ENCODE measurements at places on chromosomes 2 and 18.

GRCh38 chr2:233209533-233210171 is 41.8 kb upstream of the ATG16L1 start:
- DNase-seq = no peak

DNA sequence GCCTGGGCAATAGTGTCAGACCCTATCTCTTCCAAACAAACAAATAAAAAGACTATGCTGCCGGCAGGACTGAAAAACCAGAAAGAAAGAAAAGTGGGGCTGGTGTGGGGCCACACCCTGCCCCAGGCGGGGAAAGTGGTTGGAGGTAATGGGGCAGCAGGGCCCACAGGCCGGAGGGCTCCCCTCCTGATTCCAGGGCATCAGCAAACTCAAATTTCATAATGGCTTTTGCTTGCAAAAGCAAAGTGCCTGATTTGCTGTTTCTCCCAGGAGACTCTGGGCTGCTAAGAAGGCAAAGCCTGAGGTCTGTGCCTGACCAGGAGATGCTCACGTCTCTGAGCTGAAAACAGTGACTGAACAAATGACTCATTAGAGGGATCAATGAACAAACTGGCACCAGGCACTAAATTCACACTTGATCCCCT is 121.9 kb downstream of the HDAC4 start:
- DNase-seq = no peak

- DNase-seq = no peak
Observed at GRCh38 chr2:215705771-215706361, 270.0 kb upstream of the FN1 start.

GRCh38 chr2:26848336-26849055 is 564 bp downstream of the DPYSL5 start:
- peak; percentile 16 for DNase-seq

DNA sequence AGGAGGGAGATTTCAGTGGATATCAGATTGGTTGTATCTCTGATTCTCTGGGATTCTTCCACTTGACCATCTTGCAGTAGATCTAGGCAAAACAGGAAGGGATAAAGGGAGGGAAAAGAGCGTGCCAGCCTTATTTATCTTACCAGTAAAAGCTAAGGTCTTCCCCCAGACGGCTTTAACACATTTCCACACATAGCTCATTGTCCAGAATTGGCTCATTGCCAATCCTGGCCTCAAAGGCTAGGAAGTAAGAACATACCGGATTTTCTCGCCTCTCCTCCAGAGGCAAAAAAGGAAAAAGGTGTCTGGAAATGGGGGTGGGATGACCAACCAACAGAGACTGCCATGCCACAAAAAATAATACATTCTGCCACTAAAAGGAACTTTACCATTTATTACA is 411.6 kb upstream of the NRP2 start:
- DNase-seq = no peak

DNA sequence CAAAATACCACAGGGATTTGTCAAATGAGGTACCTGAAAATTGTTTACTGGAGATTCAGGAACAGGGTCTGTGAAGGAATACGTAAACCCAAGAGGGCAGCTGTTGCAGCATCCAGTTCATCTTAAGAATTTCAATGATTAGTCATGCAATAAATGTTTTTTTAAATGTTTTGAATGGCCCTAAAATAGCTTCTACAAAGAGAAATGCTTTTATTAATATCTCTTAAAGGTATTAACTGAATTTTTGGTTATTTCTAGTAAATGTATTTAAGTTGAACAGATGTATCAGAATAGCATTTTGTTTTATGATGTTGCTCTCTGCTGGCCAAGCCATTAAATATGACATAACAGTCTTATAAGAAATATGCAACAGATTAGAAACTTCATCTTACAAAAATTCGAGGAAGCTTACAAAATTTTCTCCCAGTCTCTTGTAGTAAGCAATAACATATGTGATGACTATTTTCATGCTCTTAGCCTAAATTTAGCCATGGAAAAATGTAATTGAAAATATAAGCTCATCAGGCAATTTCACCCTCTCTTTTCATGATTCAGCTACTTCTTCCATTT is 863.9 kb downstream of the SUCLG1 start:
- no peak for DNase-seq

- DNase-seq = no peak
Observed at GRCh38 chr2:169478339-169478738, 955 bp upstream of the BBS5 start.

GRCh38 chr18:44943311-44943881 is 262.7 kb downstream of the SETBP1 start:
- no peak for DNase-seq

GRCh38 chr18:57737400-57738060 is 65.6 kb downstream of the ATP8B1 start:
- DNase-seq = no peak

GRCh38 chr2:47704287-47704686 is 78.7 kb upstream of the MSH6 start:
- DNase-seq = no peak

- DNase-seq = no peak
Observed at GRCh38 chr2:173979751-173980351, 14.7 kb upstream of the SP3 start.

- no peak for DNase-seq
Observed at GRCh38 chr18:39647627-39648534, 2082.3 kb upstream of the CELF4 start.

DNA sequence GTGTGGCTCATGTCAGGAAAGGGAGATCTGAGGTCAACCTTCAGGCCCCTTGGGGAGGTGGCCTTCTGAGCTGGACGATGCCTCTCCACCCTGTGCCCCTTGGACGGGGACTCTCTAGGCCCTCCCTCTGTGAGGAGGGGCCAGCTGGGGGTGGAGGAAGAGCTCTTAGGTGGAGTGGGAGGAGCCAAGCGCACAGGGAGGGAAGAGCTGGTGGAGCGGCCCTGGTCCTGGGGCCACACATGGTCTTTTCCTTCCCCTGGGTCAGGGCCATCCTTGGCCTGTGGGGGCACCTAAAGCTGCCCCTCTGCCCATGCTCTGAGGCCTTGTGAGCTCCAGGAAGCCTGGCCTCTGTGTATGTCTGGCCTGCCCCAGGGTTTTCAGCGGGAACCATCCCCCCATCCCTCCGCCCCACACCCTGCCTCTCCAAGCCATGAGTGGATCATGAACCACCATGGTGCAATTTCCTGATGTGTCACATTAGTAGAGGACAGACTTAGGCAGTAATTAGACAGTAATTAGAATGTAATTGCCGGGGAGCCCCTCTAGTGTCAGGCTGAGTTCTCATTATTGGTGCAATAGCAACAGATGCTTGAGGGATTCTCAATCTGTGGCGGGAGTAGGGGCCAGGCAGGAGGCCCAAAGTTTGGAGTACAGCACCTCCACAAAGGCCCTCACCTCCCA is 63.0 kb downstream of the GLI2 start:
- no peak for DNase-seq

DNA sequence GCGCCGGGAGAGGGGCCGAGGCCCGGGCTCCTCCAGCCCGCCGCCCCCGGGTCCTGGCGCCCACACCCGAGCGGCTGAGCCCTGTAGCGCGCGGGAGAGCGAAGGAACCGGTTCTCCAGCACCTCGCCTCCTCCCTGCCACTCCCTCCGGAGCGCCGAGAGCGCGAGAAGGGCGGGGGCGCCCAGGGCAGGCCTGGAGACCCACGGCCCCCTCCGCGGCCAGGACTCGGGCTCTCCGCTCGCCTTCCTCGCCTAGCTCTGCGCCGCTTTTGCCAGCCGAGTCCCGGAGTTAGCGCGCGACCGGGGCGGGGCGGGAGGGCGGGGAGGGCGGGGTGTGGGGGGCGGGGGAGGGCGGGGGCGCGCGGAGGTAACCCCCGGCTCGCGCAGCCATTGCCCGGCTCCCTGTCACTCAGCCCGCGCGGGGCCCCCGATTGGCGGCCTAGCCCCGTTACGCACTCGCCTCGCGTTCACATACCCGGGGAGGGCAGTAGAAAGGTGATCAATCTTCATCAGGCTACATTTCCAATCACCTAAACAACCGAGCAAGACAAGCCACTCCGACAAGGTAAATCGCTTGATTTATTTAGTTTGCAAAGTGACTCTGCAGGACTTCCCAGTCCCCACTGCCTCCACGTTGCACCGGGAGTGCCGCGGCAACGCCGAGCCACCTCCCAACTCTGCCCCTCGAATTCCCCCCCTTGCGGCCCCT is at the start of gene OTX1:
OTX1 (plus strand) TSS at position 497 of the 708 bp plus-strand sequence. CDS start 2,161 bp downstream, outside the sequence.
- peak; percentile 25 for DNase-seq

DNA sequence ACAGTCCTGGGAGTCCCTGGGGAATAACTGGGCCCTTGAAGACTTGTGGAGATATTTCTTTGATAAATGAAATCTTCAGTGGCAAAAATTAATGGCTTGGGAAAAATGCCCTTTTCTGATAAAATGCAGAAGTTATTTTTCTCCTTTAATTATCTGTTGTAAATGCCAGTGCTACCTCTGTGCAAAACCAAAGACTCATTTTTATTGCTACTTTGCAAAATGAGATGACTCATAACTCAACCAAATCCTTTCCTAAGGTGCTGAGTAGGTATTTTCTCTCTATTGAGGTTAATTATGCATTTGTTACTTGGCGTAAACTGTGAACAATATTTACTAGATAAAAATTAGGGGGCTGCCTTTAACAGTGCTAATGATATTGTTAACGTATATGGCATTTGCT is 163.9 kb downstream of the DOK6 start:
- DNase-seq = no peak

GRCh38 chr18:37671119-37671518 is 105.5 kb upstream of the CELF4 start:
- DNase-seq = no peak

DNA sequence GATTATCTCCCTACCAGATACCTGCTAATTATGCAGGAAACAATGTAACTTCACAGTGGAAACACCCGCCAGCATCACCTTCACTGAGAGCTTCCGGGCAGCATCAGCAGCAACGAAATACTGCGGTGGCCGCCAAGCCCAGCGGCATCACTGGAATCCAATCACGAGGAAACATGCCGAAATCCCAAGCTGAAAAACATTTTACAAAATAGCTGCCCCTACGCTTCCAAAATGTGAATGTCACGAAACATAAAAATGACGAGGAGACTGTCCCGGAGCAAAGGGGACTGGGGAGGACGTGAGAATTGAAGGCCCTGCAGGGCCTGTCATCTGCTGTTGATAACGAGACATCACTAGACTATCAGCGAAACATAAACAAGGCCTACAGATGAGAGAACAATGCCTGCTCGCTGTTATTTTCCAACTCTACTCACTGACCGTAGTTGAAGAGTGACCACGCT is 82.6 kb downstream of the HDAC4 start:
- no peak for DNase-seq

DNA sequence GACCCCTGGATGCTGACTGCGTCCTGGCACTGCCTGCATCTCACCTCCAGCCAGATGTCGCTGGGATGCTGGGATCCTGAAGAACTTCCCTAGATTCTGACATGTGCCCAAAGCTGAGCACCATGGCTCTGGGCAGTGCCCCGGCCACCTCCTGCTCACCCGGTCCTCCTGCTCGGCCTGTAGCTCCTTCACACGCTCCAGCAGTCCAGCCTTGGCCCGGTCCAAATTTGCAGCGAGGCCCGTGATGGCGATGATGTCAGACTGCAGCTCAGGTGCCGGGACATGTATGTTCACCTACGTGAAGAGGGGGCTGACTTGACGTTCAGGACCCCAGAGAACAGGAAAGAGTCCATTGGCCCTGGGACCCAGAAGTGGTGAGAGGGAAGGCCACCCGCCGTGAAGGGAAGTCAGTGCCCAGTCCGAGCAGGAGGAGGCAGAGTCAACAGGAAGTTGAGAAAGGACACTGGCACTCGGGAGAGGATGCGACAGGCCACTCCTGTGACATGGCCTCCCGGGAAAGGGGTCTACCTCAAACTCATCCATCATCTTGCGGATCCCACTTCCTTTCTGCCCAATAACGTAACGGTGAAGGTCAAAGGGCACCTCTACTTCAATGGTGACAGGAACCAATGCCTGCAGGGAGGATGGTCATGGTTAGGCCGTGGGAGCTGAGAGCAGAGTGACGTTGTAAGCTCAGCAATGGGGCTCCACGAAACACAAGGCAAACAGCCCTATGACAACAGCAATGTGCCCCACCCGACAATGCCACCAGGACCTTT is 46.7 kb downstream of the ANO7 start:
- DNase-seq = no peak

DNA sequence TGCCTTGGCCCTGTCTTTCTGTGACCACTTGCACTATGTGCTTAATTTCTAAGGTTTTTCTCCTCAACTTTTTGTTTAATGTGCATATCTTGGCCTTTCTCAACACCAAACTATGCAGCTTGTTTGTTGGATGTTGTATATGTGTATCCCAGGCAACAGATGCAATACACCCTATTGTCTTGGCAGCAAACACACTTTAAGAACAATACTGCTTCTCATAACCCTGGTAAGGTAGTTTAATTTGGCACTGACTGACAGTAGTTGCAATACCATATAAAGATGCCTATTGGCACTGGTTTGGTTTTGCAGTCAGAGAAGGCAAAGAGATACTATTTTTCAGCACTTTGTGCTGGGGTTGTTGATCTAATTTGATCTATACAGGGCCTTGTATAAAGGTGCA is 360.7 kb upstream of the CWC22 start:
- no peak for DNase-seq

DNA sequence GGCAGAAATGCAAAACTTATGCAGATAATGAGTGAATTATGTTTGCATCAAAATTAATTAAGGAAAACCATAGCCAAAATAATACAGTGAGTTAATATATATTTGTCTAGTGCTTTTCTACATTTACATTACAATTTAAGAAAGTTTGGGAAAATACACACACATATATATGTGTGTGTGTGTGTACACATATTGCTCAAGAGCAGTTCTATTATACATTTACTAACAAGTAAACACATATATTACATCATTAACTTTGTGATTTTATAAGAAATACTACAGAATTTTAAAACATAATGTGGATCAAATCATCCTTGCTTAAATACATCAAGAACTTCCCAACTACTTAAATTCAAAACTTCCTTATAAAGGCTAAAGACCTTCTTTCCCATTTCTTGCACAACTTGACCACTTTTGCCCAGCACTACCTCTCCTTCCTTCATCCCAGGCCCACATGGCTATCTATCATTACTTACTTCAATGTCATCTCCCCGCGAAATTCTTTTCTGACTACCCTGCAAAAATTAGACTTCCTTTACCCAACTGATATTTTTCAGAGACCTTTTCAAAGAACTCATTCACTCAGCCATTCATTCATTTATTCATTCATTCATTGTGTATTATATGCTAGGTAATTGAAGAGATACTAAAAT is 68.4 kb downstream of the COL5A2 start:
- DNase-seq = no peak

- DNase-seq = no peak
Observed at GRCh38 chr2:56969513-56969912, 785.7 kb downstream of the CCDC85A start.

DNA sequence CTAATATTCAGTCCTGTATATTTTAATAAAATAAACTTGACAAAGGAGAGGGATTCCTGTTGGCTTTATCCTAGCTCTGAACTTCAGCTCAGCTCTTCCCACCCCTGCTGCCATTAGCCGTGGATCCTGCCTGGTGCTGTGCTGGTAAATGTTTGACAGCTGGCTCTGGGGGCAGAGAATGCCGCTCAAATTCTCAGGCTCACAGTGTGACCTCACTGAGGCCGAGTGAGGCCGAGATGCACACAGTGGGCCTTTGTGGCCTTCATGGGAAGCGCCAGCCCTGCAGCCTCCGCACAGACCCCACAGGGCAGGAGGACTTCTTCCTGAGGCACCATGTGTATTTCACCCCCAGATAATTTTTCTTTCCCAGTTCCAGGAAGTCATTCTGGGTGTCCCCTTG is 16.5 kb upstream of the FAHD2A start:
- no peak for DNase-seq

- DNase-seq = no peak
Observed at GRCh38 chr18:23574611-23575308, 11.5 kb downstream of the NPC1 start.

- DNase-seq = no peak
Observed at GRCh38 chr2:37984176-37984575, 59.1 kb downstream of the RMDN2 start.

Data from memory B cell (primary cell).